DMS153 (cell line): ENCODE measurements at places on chromosomes 6 and 20.

DNA sequence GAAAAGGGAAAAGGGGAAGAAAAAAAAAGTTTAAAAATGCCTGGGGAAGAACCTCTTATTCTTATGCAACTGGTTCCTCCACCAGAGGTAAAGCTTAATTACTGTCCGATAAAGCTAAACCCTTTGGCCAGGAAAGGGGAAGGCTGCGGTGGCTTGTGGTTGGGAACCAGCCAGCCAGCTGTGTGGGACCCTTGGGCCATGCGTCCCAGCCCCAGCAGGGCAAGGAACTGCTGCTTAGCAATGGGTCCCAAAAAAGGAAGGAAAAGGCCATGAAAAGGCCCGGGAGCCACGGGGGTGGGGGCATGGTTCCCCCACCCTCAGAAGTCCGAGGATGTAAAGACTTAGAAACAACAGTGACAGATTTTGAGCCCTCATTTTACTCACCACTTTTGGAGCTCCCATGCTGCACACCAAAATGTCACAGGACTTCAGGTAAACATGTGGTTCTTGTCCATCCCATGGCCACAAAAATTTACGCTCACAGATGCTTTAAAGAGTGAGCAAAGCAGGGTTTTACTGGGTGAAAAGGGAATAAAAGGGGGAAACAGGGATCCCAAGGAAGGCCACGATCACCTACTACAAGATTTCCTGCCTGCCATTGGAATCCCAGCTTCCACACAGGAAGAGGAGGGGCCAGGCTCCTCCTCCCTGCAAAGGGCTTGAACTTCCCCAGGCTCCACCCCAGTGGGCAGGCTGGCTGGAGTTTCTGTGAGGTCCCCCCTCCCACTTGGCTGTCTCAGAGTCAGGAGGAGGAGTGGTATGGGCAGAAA lies 1234.7 kb upstream of the GJE1 start:
- DNase-seq: no peak

GRCh38 chr20:62587757-62588402 lies 54.4 kb upstream of the SLCO4A1 start:
- no peak for DNase-seq

DNA sequence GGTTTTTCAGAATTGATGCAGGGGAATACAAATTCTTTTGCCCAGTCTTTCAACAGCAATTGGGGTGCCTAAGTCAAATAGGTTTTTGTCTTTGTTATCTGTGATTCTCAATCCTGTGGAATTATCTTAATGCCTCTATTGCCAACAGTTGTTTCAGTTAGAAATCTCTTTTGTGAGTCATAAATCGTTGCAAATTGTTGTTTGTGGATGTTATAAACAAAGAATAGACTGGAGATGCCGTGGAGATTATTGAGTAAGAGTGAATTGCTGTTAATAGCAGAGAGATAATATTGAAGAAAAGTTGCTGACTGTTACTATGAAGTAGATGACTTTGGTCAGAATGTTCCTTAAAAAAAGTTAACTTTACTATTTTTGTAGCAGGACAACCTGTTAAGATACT lies 63.7 kb upstream of the POPDC3 start:
- no peak for DNase-seq

DNA sequence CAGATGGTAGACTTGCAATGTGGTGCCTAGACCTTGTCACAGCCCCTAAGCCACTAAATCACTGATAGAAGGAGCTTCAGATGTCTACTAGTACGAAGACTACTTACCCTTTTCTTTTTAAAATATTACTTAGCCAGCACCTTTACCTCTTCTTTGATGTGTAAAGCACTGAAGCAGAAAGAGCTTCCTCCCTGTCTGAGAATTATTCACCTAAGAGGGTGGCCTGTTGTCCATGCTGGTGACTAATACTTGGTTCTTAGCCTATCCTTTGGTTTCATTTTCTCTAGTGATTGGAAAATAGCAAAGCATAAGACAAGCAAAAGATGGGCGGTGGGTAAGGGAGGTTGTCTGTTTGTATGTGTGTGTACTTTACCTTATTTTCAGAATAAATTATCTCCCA lies 794.6 kb downstream of the TFAP2A start:
- DNase-seq: no peak

DNA sequence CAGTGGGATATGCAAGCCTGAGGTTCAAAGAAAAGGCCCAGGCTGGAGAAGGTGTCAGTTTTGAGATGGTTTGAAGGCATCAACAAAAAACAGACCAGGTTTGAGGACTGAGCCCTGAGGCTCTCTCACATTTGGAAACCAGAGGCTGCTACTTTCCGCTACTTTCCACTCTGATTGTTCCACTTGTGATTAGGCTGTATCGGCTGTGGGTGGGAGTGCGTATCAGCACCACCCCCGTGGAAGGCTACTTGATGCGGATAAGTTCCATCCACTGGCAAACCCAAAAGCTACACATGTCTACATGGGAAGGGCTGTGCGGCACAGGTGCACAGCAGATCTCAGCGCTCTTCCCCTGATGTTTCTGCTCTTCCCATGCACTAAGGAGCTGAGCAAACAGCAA lies 198.7 kb downstream of the GMPR start:
- no peak for DNase-seq

GRCh38 chr6:38796006-38796405 lies 80.9 kb downstream of the DNAH8 start:
- no peak for DNase-seq

- DNase-seq: no peak
Observed at GRCh38 chr6:32845384-32845884, 1.6 kb upstream of the PSMB8 start.

- DNase-seq: no peak
Observed at GRCh38 chr6:27986928-27987725, 30.1 kb downstream of the OR2B6 start.

DNA sequence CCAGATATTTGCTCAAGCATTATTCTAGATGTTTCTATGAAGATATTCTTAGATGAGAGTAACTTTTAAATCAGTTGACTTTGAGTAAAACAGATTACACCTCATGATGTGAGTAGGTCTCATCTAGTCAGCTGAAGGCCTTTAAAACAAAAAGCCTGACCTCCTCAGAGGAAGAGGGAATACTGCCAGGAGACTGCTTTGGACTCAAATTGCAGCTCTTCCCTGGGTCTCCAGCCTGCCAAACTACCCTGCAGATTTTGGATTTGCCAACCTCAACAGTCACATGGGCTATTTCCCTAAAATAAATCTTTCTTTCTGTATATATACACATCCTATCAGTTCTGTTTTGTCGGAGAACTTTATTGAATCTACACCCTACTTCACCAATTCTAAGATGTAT lies 182.5 kb upstream of the TENT5A start:
- no peak for DNase-seq

DNA sequence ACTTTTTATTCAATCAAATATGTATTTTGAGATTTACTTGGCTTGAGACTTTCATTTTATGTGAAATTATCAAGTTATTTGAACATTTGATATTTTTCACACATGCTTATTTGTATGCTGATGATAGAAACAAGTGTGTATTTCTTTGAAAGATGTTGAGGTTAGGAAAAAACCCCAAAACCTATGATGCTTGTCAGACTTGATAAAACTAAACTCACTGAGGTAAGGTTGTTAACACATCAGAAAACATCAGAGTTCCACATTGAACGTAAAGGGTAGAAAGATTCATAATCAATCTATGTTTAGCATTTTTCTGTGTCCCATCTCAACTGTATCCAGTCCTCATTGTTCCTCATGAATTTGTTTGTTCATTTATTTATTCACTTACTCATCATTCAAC lies 12.2 kb downstream of the SF3B5 start:
- DNase-seq: no peak

GRCh38 chr6:383856-384255 lies 7.7 kb upstream of the IRF4 start:
- DNase-seq: no peak

- DNase-seq: no peak
Observed at GRCh38 chr20:695165-695866, 19.7 kb upstream of the SCRT2 start.

DNA sequence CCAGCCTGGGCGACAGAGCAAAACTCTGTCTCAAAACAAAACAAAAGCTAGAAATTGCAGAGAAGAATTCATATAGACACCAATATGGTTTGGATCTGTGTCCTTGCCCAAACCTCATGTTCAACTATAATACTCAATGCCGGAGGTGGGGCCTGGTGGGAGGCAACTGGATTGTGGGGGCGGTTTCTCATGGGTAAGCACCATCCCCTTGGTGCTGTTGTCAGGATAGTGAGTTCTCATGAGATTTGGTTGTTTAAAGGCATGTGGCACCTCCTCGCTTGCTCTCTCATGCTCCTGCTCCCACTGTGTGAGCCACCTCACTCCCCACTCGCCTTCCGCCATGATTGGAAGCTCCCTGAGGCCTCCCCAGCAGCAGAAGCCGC lies 15.2 kb downstream of the NINL start:
- DNase-seq: no peak

DNA sequence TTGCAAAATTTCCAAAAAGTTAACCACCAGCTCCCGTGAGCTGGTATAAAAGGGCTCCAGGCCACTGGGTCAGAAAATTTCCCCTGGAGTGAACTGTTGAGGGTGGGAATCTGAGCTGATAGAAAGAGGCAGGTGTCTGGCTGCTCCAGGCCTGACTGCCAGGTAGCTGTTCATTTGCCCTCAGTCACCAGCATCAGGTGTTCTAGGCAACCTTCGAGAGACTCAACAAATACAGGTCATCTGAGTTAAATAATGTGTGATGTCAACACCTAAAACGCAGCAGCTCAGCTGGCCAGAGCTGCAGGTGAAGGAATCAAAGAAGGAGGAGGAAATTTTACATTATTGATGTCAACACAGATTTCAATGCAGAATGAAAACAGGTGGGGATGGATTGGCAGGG lies 46.7 kb downstream of the KCNK5 start:
- DNase-seq: peak; percentile 38

DNA sequence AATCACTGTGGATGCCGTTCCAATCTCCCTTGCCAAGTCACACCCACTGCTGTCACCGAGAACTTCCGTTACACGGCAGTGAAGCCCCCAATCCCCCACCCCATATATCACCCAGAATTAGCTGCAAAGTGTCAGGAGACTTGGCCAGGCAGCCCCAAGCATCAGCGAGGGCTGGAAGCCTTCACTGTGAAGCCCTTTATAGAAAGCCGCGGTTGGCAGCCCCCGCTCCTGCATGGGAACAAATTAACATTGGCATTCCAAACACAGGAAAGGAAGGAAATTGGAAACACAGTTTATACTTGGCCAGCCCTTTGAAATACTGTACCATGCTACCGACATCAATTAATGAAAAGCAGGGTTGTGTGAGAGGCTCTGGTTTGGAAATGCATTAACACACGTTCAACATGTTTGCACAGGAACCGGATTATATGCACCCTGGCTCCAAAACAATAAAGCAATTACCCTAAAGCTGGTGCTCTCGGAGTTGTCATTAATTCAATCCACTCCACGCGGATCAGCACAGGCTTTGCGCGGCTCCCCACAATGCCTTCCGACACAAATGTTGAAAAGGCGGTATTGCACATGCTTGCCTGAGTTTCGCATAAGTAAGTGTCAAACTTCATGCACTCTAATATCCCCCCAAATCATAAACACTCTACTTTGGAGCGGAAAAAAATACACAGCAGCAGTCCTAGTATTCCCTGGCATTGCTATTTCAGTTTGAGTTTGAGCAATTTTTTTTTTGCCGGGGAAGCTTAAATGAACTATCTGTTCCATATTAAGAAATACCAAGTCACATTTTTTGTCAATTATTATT lies 7.1 kb downstream of the BMP7 start:
- DNase-seq: no peak
